ENCODE measurements at places on chromosomes 5 and 9.
A peak's percentile ranks its signal among the peaks of the same experiment; 100 is the strongest.

DNA sequence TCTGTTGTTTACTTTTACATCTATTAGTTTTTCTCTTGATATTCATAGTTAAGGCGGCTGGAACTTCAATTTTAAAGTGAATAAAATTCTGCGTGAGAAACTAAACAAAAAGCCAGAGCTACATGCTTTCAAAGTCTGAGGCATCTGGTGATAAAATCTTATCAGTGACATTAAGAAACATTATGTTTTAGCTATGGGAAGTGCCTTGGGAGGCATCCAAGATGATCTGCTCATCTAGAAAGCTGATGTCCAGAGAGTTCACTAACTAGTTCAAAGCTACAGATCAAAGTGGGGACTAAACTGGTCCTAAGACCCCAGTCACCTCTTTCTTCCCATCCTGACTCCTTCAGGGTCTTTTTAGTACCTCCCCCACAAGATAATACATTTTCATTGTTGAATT, 37.2 kb downstream of the MRPS27 start:
- no peak overlapping the region for H3K4me3 ChIP-seq
- H3K36me3 ChIP-seq = peaks cover 14% of the 10 kb centered on the region
- no peaks in the 10 kb centered on the region for H3K4me1 ChIP-seq
- DNase-seq = no peak
- H3K27ac ChIP-seq = no peak overlapping the region

- H3K4me1 ChIP-seq = peaks cover 14% of the 10 kb centered on the region
- H3K27ac ChIP-seq = peak overlapping the region; percentile 81
- peaks cover 2% of the 10 kb centered on the region for H3K36me3 ChIP-seq
- no peak for DNase-seq
- H3K27me3 ChIP-seq = no peaks in the 10 kb centered on the region
Measured at GRCh38 chr5:107502676-107503060, 168.1 kb downstream of the EFNA5 start.

GRCh38 chr5:132750471-132751230, 3.4 kb downstream of the CCNI2 start:
- peaks cover 4% of the 10 kb centered on the region for H3K36me3 ChIP-seq
- no peak overlapping the region for H3K4me3 ChIP-seq
- peaks cover 5% of the 10 kb centered on the region for H3K4me1 ChIP-seq
- no peaks in the 10 kb centered on the region for H3K27me3 ChIP-seq
- no peak for DNase-seq
- no peak overlapping the region for H3K27ac ChIP-seq

GRCh38 chr5:35833224-35833623, 23.5 kb upstream of the IL7R start:
- H3K27ac ChIP-seq = peak overlapping the region; percentile 83
- H3K36me3 ChIP-seq = no peaks in the 10 kb centered on the region
- no peaks in the 10 kb centered on the region for H3K27me3 ChIP-seq
- H3K4me3 ChIP-seq = peak overlapping the region; percentile 62
- no peak for DNase-seq
- peaks cover 58% of the 10 kb centered on the region for H3K4me1 ChIP-seq

GRCh38 chr5:35894131-35894530, 37.4 kb downstream of the IL7R start:
- H3K27ac ChIP-seq = no peak overlapping the region
- DNase-seq = no peak
- no peak overlapping the region for H3K4me3 ChIP-seq
- H3K36me3 ChIP-seq = no peaks in the 10 kb centered on the region
- no peaks in the 10 kb centered on the region for H3K27me3 ChIP-seq
- H3K4me1 ChIP-seq = peaks cover 3% of the 10 kb centered on the region

DNA sequence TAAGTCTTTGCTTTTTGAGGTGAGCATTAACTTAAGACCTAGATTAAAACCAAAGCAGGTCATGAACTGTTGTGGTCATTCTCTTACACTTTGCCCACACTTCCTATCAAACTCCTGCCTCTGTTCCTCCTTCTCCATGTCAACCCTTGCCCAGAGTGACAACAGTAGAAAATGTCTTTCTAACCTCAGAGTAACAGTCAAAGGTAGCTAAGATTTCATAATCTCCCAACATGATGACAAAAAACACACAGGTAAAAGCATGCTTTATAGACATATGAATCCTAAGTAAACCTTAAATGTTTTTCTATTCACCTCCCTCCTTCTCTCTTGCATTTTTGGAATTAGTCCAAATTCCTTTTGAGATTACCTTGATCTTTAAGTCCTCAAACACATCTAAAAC, 422.3 kb downstream of the SPATA31D1 start:
- no peaks in the 10 kb centered on the region for H3K27me3 ChIP-seq
- no peak for DNase-seq
- H3K36me3 ChIP-seq = no peaks in the 10 kb centered on the region
- no peak overlapping the region for H3K4me3 ChIP-seq
- no peaks in the 10 kb centered on the region for H3K4me1 ChIP-seq
- no peak overlapping the region for H3K27ac ChIP-seq

DNA sequence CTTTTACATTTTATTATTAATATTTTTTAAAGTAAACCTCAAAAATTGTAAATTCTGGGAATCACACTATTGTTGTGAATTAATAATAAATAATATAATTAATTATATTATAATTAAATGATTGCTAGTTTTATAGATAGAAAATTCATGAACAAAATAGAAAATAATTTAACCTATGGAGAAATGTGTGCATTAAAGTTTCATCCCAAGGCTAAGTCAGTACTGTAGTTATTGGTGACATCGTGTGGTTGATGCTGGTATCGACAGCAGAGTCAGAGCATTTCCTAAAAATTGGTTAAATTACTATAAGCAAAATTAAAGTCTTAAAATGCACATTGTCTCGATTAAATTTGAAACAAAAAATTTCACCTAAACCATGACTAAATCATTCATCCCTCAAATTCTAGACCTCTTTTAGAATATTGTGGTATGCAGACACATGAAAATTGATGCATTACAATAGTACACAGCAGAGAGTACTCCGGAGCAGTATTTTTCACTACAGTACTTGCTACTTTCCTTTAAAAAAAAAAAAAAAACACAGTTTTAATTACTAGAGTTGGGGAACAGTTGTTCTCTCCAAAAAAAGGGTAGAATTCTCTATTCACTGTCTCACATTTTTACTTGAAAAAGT, 73.9 kb downstream of the RORB start:
- DNase-seq = no peak
- no peaks in the 10 kb centered on the region for H3K36me3 ChIP-seq
- no peak overlapping the region for H3K27ac ChIP-seq
- H3K4me1 ChIP-seq = no peaks in the 10 kb centered on the region

DNA sequence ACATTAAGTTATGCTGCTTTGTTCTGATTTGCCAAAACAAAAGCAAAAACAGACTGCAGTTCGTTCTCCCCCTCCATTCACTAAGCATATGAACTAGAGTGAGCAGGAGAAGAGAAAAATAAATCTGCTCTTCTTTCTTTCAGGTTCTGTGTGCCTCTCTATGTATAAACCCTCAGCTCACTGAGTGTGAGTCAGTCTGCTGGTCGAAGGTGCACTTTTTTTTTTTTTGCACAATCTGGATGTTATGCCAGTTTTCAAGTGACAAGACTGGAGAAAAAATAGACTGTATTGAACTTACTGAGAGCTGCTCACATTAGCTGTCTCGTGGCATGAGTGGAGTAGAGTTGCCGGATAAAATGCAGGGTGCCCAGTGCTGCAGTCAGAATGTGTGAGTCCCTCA, 244.6 kb upstream of the ATP10B start:
- no peaks in the 10 kb centered on the region for H3K4me1 ChIP-seq
- no peak overlapping the region for H3K27ac ChIP-seq
- H3K4me3 ChIP-seq = no peak overlapping the region
- DNase-seq = no peak
- no peaks in the 10 kb centered on the region for H3K27me3 ChIP-seq
- no peaks in the 10 kb centered on the region for H3K36me3 ChIP-seq

DNA sequence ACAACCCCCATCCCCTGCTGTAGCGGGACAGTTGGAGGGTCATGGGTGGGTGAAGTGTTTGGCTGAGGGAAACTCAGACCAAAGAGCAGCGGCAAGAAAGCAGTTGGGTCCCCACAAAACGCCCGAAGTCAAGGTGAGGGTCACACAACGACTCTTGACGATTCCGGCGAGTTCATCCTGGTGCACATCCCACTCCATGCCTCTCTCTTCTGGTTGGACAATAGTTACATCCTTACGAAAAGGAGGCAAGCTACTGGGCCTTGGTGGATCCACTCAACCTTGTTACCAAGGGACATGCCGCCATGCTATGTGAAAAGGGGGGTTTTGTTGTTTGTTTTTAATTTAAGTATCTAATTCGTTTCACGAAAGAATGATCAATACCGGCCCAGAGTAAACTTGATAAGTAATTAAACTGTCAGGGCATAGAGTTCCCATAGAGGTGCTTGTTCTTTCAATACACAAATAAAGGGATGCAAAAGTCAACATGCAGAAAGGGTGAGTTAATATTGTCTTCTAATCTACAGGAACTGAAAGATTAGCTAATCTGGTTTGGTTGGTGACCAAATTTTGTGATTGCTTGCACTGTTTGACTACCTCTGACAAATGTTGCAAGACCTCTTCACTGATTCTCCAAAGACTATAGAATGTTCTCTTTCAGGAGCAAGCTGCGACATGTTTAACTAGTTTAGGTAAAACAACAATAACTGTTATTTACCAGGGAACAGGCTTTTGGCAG, 732 bp upstream of the SMIM15 start:
- no peaks in the 10 kb centered on the region for H3K27me3 ChIP-seq
- peak overlapping the region; percentile 92 for H3K4me3 ChIP-seq
- H3K4me1 ChIP-seq = peaks cover 33% of the 10 kb centered on the region

DNA sequence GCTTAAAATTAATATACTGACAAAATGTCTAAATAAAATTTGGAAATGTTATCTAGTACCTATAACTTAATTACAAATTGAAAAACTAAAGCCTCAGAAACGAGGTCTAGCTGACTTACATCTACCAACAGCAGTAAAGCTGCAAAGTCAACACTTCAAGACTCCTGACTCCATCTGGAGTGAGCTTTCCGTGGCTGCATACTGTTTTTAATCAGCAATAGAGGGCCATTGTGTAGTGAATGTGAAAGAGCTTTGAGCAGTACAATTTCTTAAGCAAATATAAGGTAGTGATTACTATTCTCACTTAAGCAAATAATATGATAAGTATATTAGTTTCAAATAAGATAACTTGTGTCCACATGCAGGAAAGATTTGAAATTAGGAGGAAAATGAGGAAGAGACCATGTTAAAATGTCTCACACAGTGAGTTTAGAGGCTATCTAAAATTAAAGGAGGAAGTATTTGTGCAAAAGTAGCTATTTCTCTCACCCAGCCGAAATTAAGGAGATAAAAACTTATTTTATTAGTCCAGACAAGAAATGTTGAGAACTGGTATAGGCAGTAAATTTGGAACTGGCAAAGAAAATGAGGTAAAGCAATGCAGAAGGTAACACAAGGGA, 6.4 kb downstream of the SPINK6 start:
- peaks cover 9% of the 10 kb centered on the region for H3K27me3 ChIP-seq
- no peak overlapping the region for H3K27ac ChIP-seq
- DNase-seq = no peak
- H3K4me3 ChIP-seq = no peak overlapping the region
- no peaks in the 10 kb centered on the region for H3K36me3 ChIP-seq
- no peaks in the 10 kb centered on the region for H3K4me1 ChIP-seq

GRCh38 chr5:83097689-83098231, 20.4 kb downstream of the XRCC4 start:
- DNase-seq = no peak
- no peak overlapping the region for H3K4me3 ChIP-seq
- H3K27me3 ChIP-seq = no peaks in the 10 kb centered on the region
- H3K27ac ChIP-seq = no peak overlapping the region
- H3K36me3 ChIP-seq = no peaks in the 10 kb centered on the region

DNA sequence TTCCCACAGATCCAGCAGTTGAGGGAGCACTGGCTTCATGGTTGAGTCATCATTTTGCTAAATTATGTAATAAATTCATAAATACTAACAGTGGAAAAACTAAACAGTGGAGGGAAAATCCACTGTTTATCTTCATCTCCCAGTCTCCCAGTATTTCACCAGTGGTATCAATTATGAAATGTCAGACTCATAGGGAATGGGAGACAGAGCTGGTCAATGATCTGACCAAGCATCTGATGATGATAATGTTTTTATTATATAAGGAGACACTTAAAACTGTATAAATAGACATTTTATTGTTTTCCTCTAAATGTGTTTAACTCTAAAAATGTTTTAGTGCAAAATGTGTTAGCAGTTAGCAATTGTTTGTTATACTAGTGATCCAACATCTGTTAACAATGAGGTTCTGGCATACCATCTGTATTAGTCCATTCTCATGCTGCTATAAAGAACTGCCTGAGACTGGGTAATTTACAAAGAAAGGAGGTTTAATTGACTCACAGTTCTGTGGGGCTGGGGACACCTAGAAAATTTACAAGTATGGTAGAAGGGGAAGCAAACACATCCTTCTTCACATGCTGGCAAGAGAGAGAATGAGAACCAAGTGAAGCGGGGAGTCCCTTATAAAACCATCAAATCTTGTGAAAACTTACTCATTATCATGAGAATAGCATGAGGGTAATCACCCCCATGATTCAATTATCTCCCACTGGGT, 11.8 kb upstream of the REEP5 start:
- H3K4me3 ChIP-seq = no peak overlapping the region
- DNase-seq = no peak
- H3K4me1 ChIP-seq = peaks cover 35% of the 10 kb centered on the region
- H3K36me3 ChIP-seq = no peaks in the 10 kb centered on the region
- no peaks in the 10 kb centered on the region for H3K27me3 ChIP-seq
- no peak overlapping the region for H3K27ac ChIP-seq

- H3K36me3 ChIP-seq = peaks cover 5% of the 10 kb centered on the region
- DNase-seq = no peak
- no peaks in the 10 kb centered on the region for H3K4me1 ChIP-seq
Measured at GRCh38 chr9:128396970-128397613, 23.6 kb upstream of the CERCAM start.

- H3K4me3 ChIP-seq = no peak overlapping the region
- H3K27me3 ChIP-seq = peaks cover 6% of the 10 kb centered on the region
- no peak for DNase-seq
- H3K27ac ChIP-seq = no peak overlapping the region
- no peaks in the 10 kb centered on the region for H3K36me3 ChIP-seq
Measured at GRCh38 chr9:92185681-92186080, 70.5 kb upstream of the SPTLC1 start.

DNA sequence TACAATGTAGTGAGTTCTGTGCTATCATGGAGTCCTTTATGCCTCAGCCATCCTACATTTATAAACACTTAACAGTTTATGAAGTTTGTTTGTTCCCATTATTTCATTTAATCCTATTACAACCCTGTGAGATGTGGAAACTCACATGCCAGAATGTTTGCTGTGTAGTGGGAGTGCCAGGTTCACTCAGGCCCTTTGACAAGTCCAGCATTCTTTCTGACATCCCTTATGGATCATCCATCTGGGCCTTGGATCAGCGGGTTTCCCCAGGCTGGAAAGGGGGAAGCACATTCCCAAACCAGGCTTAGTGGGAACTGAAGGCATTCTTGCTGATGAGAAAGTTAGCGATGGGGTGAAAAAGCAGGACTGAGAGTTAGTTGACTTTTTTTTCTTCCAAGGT, 128.1 kb upstream of the OTULINL start:
- no peak for DNase-seq
- H3K4me3 ChIP-seq = no peak overlapping the region
- peaks cover 1% of the 10 kb centered on the region for H3K36me3 ChIP-seq
- no peaks in the 10 kb centered on the region for H3K27me3 ChIP-seq
- H3K27ac ChIP-seq = no peak overlapping the region

- H3K4me3 ChIP-seq = no peak overlapping the region
- H3K27ac ChIP-seq = no peak overlapping the region
- no peak for DNase-seq
- no peaks in the 10 kb centered on the region for H3K27me3 ChIP-seq
Measured at GRCh38 chr5:126274763-126275125, 148.5 kb upstream of the GRAMD2B start.
